ENCODE measurements at places on chromosomes 1 and 21.
A peak's percentile ranks its signal among the peaks of the same experiment; 100 is the strongest.

DNA sequence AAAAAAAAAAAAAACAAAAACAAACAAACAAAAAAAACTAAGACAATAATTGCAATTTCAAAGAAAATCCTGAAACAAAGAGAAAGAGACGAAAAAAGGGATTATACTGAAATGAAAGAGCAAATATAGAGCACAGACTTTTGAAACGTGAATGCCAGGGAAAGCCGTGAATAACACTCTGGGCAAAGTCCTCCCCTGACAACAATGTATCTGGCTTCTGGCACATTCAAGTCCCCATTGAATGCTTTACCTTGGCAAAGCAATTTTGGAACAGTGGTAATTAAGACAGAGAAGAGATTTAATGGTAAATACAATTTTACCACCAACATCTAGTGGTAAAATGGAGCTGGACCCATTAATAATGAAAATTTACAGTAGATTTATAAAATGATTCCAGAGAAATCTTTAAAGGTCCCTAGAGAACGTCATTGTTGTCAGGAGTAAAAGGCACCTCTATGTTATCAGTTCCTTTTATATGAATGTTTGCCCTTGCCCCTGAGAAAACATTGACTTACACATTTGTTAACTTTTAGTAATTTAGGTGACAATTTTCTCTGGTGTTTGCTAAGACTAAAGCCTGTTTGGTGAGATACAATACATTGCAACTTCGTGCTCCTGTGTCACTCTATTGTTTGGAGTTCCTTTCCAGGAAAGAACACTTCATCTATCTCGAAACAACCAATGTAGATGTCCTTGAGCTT lies 89.7 kb downstream of the GREM2 start:
- no peak for DNase-seq

GRCh38 chr1:228256626-228257375 lies 49.0 kb downstream of the OBSCN start:
- DNase-seq, result no peak

- peak; percentile 23 for DNase-seq
Observed at GRCh38 chr1:231338270-231339128, at the start of gene SPRTN. Gene SPRTN, plus strand, starts transcription at chr1:231338293. Its CDS starts 91 bp downstream, at chr1:231338384.

DNA sequence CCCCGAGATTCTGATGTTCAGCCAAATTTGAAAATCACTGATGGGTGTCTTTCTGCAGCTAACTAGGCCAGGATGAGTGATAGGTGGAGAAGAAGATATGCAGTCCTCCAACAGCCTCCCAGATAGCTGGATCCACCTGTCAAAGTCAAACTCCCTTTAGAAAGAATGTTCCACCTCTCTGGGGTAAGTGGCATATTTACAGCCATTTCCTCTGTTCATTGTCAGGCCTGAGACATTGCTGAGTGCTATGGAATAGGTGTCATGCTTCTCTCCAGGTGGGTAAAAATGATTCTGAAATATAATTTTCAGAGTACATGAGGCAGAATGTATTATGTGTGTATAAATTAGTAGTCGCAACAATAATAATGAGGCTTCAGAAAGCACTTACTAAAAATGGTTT lies 316.8 kb downstream of the TTLL7 start:
- no peak for DNase-seq

GRCh38 chr1:204647114-204647804 lies 38.3 kb downstream of the LRRN2 start:
- no peak for DNase-seq

DNA sequence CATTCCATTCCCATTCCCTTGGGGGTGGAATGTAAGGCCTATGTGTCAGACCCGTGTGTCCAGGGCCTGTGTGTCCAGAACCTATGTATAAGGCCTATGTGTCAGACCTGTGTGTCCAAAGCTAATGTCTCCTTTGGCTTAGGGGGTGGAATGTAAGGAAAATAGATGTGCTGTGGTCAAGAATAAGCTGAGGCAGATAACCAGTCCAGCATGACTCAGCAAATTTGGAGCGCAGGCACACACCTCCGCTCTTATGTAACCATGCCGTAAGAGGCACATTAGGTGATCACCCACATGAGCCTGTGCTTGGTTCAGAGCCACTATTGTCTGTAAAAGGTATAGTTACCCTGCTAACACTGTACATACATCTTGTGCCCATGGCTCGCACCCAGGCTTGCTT lies 150.8 kb upstream of the SGIP1 start:
- no peak for DNase-seq

Data from T-helper 9 cell (primary cell).